ENCODE measurements at places on chromosomes 16 and 17.

GRCh38 chr17:28501421-28502284 is 4.5 kb upstream of the FOXN1 start:
- H3K4me3 ChIP-seq, result no peak overlapping the region
- H3K36me3 ChIP-seq, result no peaks in the 10 kb centered on the region
- no peak overlapping the region for H3K27ac ChIP-seq
- peaks cover 31% of the 10 kb centered on the region for H3K27me3 ChIP-seq
- DNase-seq, result no peak
- H3K4me1 ChIP-seq, result no peaks in the 10 kb centered on the region

- H3K4me1 ChIP-seq, result no peaks in the 10 kb centered on the region
- H3K4me3 ChIP-seq, result no peak overlapping the region
- DNase-seq, result peak; percentile 39
- no peaks in the 10 kb centered on the region for H3K36me3 ChIP-seq
- H3K27me3 ChIP-seq, result no peaks in the 10 kb centered on the region
Measured at GRCh38 chr17:78241277-78242023, 10.0 kb downstream of the TMEM235 start.

GRCh38 chr16:74574146-74574545 is 32.8 kb downstream of the GLG1 start:
- no peak for DNase-seq
- peaks cover 18% of the 10 kb centered on the region for H3K4me1 ChIP-seq
- no peak overlapping the region for H3K4me3 ChIP-seq
- no peaks in the 10 kb centered on the region for H3K27me3 ChIP-seq
- H3K27ac ChIP-seq, result no peak overlapping the region

GRCh38 chr17:55527540-55528118 is 16.4 kb upstream of the SMIM36 start:
- no peaks in the 10 kb centered on the region for H3K27me3 ChIP-seq
- H3K4me1 ChIP-seq, result peaks cover 7% of the 10 kb centered on the region
- no peaks in the 10 kb centered on the region for H3K36me3 ChIP-seq
- no peak overlapping the region for H3K4me3 ChIP-seq

DNA sequence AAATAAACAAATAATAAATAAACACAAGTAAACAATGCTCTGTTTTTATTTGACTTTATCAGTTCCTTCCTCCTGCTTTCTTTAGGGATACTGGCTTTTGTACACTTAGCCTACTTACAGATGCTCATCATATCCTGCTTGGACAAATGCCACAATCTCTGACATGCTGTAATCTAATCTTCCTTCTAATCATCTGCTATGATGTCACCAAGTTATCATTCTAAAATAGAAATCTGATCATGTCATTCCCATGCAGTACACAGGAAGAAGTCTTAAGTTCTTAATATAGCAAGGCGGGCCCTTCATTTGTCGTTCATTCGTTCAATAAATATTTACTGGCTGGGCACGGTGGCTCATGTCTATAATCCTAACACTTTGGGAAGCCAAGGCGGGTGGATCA is 9.1 kb upstream of the UBB start:
- no peaks in the 10 kb centered on the region for H3K27me3 ChIP-seq
- H3K27ac ChIP-seq, result no peak overlapping the region
- no peak for DNase-seq
- no peaks in the 10 kb centered on the region for H3K36me3 ChIP-seq
- no peak overlapping the region for H3K4me3 ChIP-seq

Measured in SJSA1 (cell line).